ENCODE measurements at places on chromosomes 2 and 18. TPM values are rescaled to one million over a fixed set of nuclear protein-coding genes. Genes with fewer than 3 reads are reported as not detected.

The CHAC2 gene
- 1.8 TPM for total RNA-seq

The PDE11A gene
- 4.0 TPM for total RNA-seq

The RALBP1 gene
- total RNA-seq, result 59.1 TPM

The FOXI3 gene
- not detected for total RNA-seq

The LTBP1 gene
- total RNA-seq, result 5.1 TPM

The EN1 gene
- total RNA-seq, result not detected

The KIF5C gene
- total RNA-seq, result 2.8 TPM

DNA sequence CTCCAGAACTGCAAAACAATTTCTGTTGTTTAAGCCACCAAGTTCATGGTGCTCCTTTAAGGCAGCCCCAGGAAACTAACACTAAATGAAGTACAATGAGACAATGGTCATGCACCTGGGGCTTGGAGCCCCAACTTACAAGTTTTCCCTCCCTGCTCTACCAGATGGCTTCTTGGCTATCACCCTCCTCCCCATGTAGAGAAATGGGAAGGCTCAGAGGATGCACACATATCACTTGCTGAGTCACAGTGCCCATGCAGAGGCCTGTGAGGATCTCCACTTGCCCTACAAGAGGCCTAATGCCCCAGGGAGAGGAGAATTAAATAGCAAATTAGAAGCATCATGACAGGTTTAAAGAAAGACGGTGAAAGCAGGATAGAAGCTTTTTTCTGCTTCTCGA lies 270.9 kb downstream of the TTC32 start:
- no peak for DNase-seq

DNA sequence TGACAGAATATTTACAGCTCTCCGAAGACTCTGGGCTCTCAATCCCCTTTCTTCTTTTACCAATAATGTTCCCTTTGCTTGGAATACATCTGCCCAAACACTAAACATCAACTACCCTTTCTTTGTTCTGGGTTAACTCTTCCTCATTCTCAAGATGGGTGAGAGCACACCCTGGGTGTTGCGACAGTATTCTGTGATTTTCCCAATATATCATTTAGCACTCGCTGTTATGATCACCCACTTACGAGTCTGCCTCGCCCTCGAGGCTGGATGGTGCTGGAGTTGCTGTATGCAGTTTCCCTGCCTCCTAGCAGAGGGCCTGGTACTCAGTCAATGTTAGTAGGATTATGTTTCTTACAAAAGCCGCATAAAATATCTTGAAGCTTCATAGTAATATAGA lies 93.2 kb downstream of the SOCS6 start:
- no peak for DNase-seq

DNA sequence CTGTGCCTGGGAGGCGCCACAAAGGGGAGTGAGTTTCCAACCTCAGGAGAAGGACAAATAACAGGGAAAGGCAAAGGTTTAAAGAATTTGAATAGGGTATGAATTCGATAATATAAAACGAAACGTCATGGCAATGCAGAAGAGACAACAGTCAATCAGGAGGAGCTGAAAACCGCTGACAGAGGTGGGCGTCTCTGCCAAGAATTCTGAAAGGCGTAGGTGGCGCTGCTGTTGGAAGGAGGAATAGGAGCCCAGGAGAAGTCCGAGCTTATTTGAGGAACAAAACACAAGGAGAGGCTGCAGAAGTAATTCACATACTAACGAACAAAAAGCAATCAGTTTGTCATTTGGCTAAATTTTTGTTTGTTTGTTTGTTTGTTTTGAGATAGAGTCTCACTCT lies 485.8 kb upstream of the POU3F3 start:
- no peak for DNase-seq

GRCh38 chr18:5518179-5518770 lies 25.5 kb downstream of the EPB41L3 start:
- no peak for DNase-seq

DNA sequence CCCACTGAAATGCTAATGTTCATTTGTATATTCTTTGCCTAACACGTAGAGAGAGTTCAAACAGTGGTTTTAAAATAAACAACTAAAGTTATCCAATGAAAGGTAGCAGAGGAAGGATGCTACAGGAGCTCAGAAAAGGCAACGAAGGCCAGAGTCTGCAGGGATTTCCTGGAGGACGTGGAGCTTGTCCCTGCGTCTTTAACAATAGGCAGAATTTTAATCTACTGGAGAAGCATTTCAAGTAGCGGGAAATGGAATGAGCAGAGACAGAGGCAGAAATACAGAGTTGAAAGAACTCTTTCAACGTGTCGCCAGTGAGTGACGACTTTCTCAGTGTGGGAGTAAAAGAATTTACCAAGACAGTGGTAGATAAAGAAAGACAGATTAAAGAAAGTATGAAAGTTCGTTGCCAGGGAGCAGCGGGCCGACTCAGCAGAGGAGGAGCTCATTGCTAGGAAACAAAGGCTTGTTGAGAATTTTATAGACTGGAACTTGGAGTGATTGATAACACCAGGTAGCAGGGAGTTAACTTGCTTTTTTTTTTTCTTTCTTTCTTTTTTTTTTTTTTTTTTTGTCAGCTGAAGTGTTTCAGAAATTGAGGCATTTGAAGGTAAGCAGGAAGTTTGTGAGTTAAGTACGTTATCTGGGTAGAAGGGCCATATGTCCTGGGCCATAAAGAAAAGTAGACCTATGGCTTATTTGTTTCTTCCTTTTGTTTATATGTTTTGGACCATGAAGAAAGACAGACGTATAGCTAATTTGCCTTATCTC lies 625 bp upstream of the NBAS start:
- DNase-seq, result peak; percentile 21
